ENCODE measurements at places on chromosomes 5 and 9.

DNA sequence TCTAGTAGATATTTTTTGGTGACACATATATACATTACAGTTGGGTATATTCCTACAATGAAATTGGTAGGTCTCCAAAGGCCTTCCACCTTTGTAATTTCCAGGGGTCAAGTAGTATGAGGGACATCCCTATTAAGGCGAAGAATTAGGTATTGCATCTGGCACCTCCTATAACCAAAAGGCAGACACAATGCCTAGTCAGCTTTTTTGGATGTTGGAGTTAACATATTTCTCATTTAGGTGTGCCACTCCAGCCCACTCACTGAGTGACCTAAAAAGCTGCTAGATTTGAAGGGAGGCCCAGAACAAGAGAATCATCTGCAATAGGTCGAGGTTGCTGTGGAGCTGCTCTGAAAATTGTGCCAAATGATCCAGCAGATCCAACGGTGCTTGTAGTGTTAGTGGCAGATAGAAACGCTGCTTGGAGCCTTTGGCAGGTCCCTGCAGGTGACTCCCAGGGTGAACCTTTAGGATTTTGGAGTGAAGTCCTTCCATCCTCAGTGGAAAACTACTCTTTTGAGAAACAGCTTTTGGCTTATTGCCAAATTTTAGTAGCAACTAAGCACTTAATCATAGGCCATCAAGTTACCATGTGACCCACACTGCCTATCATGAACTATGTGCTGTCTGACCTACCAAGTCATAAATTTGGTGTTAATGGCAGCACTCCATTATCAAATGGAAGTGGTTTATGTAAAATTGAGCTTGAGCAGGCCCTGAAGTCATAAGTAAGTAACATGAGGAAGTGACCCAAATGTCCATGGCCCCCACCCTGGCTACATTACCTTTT is 15.7 kb upstream of the FNIP1 start:
- no peak for DNase-seq

GRCh38 chr5:172414531-172415361 is 39.6 kb downstream of the SH3PXD2B start:
- DNase-seq, result no peak

DNA sequence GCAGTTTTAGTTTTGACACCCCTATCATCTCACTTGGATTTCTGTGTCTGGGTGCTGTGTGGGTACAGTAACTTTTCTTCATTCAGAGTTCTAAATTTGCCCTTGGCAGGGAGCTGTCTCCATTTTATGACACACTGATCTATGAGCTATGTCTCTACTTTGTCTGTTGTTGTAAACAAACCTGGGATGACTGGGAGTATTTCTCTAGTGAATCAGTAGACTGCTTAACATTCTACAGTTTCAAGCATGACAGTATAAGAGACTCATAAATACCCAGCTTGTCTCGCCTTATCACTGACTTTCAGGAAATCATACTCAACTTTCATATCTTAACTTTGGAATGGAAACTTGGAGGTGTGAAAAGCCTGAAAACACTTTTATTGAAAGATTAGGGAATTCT is 212.1 kb upstream of the NUDT12 start:
- no peak for DNase-seq

- no peak for DNase-seq
Observed at GRCh38 chr9:69036309-69036708, 757 bp downstream of the FXN start.

GRCh38 chr5:128681764-128682592 is 143.9 kb upstream of the FBN2 start:
- peak; percentile 29 for DNase-seq
